NCI-H2107 (cell line): ENCODE measurements at places on chromosomes 1 and 21.

DNA sequence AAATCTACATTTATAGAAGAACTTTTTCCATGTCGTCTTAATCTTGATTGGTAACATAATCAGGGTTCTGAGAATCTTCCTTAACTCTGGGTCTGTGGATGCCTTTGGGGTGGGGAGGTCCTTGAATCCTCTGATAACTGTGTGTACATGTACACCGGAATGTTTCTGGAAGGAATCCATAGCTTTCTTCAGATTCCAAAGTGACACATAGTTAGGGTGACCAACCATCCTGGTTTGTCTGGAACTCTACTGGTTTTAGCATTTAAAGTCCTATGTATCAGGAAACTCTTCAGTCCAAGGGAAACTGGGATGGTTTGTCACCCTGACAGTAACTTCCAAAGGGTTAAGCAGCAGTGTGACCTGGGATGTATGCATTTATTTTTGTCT, 16.8 kb downstream of the STRIP1 start:
- no peak for DNase-seq

- no peak for DNase-seq
These were observed 16.0 kb upstream of the EPS15 start for GRCh38 chr1:51535006-51535592.

DNA sequence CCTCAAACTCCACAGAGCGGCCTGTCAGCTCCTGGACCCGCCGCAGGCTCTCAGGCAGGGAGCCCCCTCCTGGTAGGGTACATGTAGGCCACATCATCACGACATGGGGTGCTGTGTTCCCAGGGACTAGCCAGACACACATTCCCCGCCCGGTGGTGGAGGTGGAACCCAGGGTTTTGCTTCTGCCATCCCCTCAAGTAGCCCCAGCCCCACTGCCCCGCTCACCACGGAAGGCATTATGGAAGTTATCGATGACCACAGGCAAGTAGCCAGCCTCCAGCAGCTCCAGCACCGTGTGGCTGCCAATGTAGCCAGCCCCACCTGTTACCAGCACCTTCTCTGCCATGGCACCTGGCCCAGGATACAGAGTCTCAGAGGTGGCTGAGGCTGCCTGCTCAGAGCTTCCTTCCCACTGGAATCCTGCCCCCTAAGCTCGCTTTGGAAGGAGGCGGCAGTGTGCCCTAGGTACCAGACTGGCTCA, 1.9 kb downstream of the GALE start:
- no peak for DNase-seq

- DNase-seq, result no peak
These were observed 18.7 kb upstream of the KANK4 start for GRCh38 chr1:62337706-62338631.

- no peak for DNase-seq
These were observed 15.1 kb downstream of the LAPTM5 start for GRCh38 chr1:30742300-30742962.

- DNase-seq, result no peak
These were observed 44.9 kb upstream of the SCMH1 start for GRCh38 chr1:41286992-41287391.

DNA sequence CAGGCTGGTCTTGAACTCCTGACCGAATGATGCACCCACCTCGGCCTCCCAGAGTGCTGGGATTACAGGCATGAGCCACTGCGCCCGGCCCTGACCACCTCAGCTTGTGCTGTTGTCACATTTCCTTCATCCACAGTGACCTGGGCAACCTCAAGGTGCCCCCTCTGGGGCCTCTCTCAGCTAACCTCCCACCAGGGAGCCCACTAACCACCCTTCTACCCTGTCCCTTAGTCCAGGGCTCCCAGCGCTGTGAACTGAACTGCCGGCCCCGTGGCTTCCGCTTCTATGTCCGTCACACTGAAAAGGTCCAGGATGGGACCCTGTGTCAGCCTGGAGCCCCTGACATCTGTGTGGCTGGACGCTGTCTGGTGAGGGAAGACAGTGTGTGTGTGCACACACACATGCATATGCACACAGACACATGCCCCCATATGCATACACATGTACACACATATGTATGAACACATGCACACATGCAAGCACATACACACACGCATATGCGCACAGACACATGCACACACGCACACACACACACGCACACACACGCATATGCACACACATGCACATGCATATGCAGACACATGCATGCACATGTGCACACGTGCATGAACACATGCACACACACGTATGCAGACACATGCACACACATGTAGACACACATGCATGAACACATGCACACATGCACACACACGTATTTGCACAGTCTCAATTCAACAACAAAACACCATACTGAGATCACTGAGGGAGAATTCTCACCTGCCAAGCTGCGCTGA, 6.2 kb downstream of the ADAMTSL4 start:
- no peak for DNase-seq
